ENCODE measurements at places on chromosomes 2 and 18.

DNA sequence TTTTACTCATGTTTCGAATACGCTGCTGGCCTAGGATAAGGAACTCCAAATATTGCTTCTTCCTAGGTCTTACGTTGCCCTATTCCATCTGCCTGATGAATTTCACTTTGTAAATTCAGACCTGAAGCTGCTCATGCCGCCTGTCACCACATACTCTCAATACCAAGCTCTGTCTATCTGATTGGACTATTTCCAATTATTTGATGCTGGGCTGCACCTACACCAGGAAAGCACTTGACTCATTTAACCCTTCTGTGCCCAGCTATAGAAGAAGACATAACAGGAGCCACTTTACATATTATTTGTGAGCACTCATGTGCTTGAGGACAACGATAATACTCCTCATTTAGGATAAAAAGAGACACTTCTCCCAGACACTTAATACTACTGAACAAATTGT lies 1293.9 kb upstream of the LRRTM1 start:
- no peaks in the 10 kb centered on the region for H3K36me3 ChIP-seq
- DNase-seq, result no peak
- no peak overlapping the region for H3K4me3 ChIP-seq
- H3K4me1 ChIP-seq, result no peaks in the 10 kb centered on the region
- H3K27me3 ChIP-seq, result no peaks in the 10 kb centered on the region

GRCh38 chr2:73091696-73092095 lies 20.2 kb upstream of the SFXN5 start:
- no peak overlapping the region for H3K27ac ChIP-seq
- DNase-seq, result no peak
- H3K27me3 ChIP-seq, result no peaks in the 10 kb centered on the region
- peaks cover 6% of the 10 kb centered on the region for H3K36me3 ChIP-seq
- H3K4me3 ChIP-seq, result no peak overlapping the region
- H3K4me1 ChIP-seq, result peaks cover 4% of the 10 kb centered on the region

DNA sequence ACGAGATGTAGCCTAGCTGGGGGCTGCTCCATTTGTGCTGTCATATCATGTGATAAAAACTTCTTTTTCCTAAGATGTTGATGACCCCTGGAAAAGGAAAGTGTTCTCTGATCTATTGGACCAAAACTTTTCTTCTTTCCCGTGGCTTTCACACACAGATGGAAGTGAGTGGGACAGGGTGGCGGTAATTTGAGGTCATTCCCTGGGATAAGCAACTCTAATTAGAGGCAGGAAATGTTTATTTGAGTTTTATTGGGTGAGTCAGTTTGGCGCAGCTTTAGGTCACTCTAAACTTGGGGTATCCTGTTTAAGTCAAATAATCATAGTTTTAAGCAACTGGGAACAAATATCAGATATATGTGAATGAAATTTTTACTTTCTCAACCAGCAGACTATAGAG lies 221.0 kb upstream of the EPAS1 start:
- H3K36me3 ChIP-seq, result no peaks in the 10 kb centered on the region
- peaks cover 30% of the 10 kb centered on the region for H3K27me3 ChIP-seq
- no peak overlapping the region for H3K4me3 ChIP-seq
- DNase-seq, result no peak
- H3K27ac ChIP-seq, result no peak overlapping the region

GRCh38 chr2:230052299-230052698 lies 16.4 kb downstream of the SLC16A14 start:
- no peaks in the 10 kb centered on the region for H3K36me3 ChIP-seq
- DNase-seq, result no peak
- H3K4me3 ChIP-seq, result no peak overlapping the region
- H3K27ac ChIP-seq, result no peak overlapping the region

GRCh38 chr2:234203135-234203984 lies 152.9 kb downstream of the SPP2 start:
- H3K27me3 ChIP-seq, result no peaks in the 10 kb centered on the region
- DNase-seq, result no peak
- no peaks in the 10 kb centered on the region for H3K36me3 ChIP-seq
- no peak overlapping the region for H3K27ac ChIP-seq
- H3K4me1 ChIP-seq, result no peaks in the 10 kb centered on the region

DNA sequence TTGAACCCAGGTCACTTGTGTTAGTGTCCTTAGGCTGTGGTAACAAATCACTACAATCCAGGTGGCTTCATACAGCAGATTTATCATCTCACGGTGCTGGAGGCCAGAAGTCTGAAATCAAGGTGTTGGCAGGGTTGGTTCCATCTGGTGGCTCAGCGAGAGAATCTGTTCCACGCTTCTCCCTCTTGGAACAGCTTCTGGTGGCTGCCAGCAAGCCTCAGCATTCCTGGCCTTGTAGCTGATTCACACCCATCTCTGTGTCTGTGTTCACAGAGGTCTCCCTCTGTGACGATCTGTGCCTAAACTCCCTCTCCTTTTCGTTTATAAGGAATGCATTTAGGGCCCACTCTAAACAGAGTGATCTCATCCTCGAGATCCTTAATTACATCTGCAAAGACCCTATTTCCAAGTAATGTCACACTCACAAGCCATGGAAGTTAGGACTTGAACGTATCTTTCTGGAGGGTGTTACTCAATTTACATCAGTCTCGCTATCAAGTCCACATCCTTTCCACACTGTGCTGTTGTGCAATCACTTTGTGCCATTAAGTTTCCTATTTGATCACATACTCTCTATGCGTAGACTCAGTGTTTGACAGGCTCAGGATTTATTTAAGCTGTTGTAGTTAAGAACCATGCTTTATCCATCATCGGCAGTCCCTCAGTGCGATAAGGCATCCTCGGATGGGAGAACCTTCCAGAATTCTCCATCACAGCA lies 164.4 kb downstream of the SOCS6 start:
- no peak for DNase-seq
- no peaks in the 10 kb centered on the region for H3K36me3 ChIP-seq
- H3K27ac ChIP-seq, result no peak overlapping the region
- no peak overlapping the region for H3K4me3 ChIP-seq

DNA sequence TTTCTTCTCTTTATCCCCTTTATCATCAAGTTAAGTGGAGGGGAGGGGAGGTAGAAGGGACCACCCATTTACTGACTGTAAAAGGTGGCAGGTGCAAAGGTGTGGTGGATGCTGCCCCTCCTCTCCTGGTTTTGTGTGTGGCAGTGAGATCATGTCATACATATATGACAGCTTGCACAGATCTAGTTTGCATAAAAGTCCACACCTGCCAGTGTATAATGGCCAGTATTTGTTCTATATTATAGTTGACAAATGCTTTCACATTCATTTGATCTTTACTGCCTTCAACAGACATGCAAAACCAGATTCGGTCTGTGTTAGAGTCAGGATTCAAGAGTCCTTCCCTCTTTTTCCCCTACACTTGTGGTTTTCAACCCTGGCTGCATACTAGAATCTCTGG lies 55.1 kb downstream of the TGFA start:
- DNase-seq, result no peak
- H3K27me3 ChIP-seq, result peaks cover 3% of the 10 kb centered on the region
- no peaks in the 10 kb centered on the region for H3K4me1 ChIP-seq

DNA sequence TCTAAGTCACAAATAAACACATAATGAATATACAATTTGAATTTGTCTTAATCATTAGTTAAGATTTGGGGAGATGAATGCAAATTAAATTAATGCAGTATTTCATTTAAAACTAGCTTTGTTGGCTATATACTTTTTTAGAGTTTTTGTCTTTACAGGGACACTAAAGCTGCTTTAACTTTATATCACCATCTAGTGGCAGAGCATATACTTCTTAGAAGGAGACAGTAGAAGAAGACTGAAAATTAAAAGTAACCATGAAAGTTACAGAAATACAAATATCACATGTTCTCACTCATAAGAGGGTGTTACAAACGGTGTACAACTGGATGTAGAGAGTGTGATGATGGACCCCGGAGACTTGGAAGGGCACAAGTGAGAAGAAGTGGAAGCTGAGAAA lies 268.3 kb upstream of the NETO1 start:
- DNase-seq, result no peak
- H3K4me1 ChIP-seq, result no peaks in the 10 kb centered on the region
- H3K4me3 ChIP-seq, result no peak overlapping the region
- H3K36me3 ChIP-seq, result no peaks in the 10 kb centered on the region
- H3K27ac ChIP-seq, result no peak overlapping the region

GRCh38 chr2:9661261-9661660 lies 30.5 kb upstream of the YWHAQ start:
- no peak overlapping the region for H3K27ac ChIP-seq
- no peaks in the 10 kb centered on the region for H3K36me3 ChIP-seq
- DNase-seq, result no peak
- H3K27me3 ChIP-seq, result peaks cover 11% of the 10 kb centered on the region

DNA sequence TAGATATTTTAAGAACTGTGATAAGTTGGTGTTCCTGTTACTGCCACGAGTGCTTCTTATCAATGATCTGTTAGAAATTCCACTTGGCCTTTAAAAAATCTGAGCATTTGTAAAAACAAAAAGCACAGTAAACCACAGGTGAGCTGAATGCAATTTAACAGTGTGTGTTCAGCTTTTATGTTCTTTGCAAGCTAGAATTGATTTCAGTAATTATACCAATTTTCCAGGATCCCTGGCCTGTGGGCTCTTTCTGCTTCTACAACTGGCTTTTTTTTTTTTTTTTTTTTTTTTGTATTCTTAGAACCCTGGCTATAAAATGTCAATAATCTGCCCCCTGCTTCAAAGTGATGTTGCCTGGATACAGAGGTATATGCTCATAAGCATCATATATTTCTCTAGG lies 548.5 kb upstream of the SLC8A1 start:
- H3K4me3 ChIP-seq, result no peak overlapping the region
- no peak overlapping the region for H3K27ac ChIP-seq

GRCh38 chr2:74024216-74024615 lies 39.5 kb downstream of the TET3 start:
- H3K27me3 ChIP-seq, result no peaks in the 10 kb centered on the region
- no peak overlapping the region for H3K4me3 ChIP-seq
- no peak for DNase-seq
- H3K4me1 ChIP-seq, result peaks cover 30% of the 10 kb centered on the region
- no peak overlapping the region for H3K27ac ChIP-seq

DNA sequence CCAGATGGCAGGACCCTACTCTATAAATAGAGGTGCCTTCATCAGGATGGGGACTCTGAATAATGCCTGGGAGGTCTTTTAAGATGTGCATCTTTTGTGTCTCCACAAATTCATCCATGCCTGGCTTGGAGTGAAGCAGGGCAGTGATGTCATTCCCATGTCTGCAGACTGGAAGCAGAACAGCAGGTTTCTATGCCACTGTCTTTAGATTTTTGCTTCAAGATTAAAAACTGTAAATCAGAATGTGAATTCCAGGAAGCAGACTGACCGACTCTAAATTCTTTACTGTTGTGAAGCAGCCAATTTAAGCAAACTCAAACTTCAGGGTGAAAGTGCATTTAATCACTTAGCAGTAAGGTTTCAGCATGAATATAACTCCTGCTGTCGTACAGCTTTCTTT lies 159.3 kb downstream of the SCG2 start:
- H3K27me3 ChIP-seq, result no peaks in the 10 kb centered on the region
- H3K4me3 ChIP-seq, result no peak overlapping the region
- no peaks in the 10 kb centered on the region for H3K36me3 ChIP-seq
- no peaks in the 10 kb centered on the region for H3K4me1 ChIP-seq
- H3K27ac ChIP-seq, result no peak overlapping the region

DNA sequence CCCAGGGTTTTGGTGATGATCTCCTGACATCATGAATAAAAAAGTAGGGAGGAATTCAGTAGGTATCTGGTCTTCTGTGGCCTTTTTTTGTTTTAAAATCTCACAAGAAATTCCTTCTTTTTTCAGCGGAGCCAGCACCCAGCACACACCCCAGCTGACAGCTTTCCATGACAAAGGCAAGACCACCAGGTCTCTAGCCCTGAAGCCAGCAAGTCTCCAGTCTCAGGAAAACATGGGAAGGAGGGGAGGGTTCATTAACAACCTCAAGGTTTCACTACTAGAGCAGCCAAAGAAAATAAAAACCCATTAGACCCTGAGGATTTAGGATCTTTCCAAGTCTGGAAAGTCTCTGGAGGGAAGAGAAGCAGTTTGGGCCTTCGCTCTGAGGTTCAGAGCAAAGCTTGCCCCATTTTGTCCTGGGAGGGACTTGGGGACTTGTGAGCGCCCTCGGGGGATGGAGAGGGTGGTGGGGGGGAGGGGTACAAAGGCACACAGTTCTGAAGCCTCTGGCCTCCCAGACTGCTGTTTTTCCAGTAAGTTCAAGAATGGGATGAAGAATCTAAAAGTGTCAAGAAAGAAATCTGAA lies 9.0 kb downstream of the FOXI3 start:
- H3K4me1 ChIP-seq, result no peaks in the 10 kb centered on the region
- H3K36me3 ChIP-seq, result no peaks in the 10 kb centered on the region
- no peak for DNase-seq
- H3K27me3 ChIP-seq, result peaks cover 52% of the 10 kb centered on the region
- H3K4me3 ChIP-seq, result no peak overlapping the region

GRCh38 chr2:105394951-105395611 lies 3.8 kb downstream of the FHL2 start:
- H3K27ac ChIP-seq, result no peak overlapping the region
- no peaks in the 10 kb centered on the region for H3K27me3 ChIP-seq
- no peak for DNase-seq

GRCh38 chr2:127085317-127085681 lies 21.7 kb downstream of the BIN1 start:
- DNase-seq, result no peak
- no peak overlapping the region for H3K4me3 ChIP-seq
- no peaks in the 10 kb centered on the region for H3K36me3 ChIP-seq
- H3K4me1 ChIP-seq, result peaks cover 44% of the 10 kb centered on the region
- H3K27me3 ChIP-seq, result peaks cover 46% of the 10 kb centered on the region

DNA sequence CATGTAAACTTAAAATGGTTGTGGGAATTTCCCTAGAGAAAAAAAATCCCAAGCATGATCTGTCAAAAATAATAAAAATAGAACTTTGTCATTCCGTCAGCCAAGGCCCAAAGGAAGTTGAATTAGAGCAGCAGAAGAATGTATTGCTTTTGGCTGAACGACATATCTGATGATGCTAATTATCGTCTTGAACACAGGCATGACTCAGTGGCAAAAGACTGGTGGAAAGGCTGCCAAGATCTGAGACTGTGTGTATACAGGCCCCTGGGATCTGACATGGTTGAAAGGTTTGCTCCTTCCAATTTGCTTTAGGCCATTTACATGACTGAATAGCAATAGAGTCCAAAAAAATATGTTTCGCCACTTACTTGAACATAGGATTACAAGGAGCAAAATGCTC lies 1057.1 kb upstream of the CRIM1 start:
- H3K4me1 ChIP-seq, result no peaks in the 10 kb centered on the region
- no peaks in the 10 kb centered on the region for H3K27me3 ChIP-seq
- H3K4me3 ChIP-seq, result no peak overlapping the region
- no peak for DNase-seq

- H3K27ac ChIP-seq, result no peak overlapping the region
- H3K27me3 ChIP-seq, result no peaks in the 10 kb centered on the region
- H3K4me1 ChIP-seq, result peaks cover 14% of the 10 kb centered on the region
- DNase-seq, result no peak
- no peaks in the 10 kb centered on the region for H3K36me3 ChIP-seq
- no peak overlapping the region for H3K4me3 ChIP-seq
These were observed 203.5 kb downstream of the LPIN1 start for GRCh38 chr2:11949732-11950523.

GRCh38 chr2:100260712-100261620 lies 61.3 kb downstream of the LONRF2 start:
- H3K4me3 ChIP-seq, result no peak overlapping the region
- no peaks in the 10 kb centered on the region for H3K36me3 ChIP-seq
- no peak overlapping the region for H3K27ac ChIP-seq
- peaks cover 36% of the 10 kb centered on the region for H3K27me3 ChIP-seq
